Stimulated activated CD4-positive, alpha-beta T cell treated with anti-CD3 and anti-CD28 coated beads, Interleukin-4, amount 100 ng/mL, for 1 hour (primary cell): ENCODE measurements at places on chromosomes 13 and 19.
A peak's percentile ranks its signal among the peaks of the same experiment; 100 is the strongest.

GRCh38 chr19:55454787-55455243, 6.6 kb downstream of the ISOC2 start:
- DNase-seq = peak; percentile 58

DNA sequence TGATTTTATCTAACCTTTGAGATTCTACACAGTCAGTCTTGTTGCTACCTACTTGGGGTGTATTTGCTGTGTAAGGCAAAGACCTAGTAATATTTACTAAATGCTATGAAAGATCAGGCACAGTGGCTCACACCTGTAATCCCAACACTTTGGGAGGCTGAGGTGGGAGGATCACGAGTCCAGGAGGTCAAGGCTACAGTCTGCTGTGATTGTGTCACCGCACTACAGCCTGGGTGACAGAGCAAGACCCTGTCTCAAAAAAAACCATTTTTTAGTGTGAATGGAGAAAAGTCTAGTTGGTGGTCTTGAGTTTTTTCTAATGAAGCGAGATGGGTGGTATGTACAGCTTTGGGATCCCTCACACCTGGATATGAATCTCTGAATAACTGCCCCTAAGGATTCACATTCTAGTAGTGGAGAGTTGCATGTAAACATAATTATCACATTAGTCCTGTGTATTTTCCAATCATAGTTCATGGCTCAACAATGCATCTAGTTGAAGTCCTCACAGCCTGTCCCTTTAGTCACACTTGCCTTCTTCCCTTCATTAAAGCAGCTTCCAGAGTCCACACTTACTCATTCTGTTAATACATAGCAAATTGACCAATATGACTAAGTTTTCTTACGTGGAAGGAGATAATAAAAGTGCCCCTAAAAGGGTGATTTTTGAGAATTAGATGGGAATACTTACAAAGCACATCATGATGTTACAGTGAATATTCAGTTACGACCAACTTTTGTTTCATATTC, 7.5 kb downstream of the RPL21 start:
- no peak for DNase-seq

DNA sequence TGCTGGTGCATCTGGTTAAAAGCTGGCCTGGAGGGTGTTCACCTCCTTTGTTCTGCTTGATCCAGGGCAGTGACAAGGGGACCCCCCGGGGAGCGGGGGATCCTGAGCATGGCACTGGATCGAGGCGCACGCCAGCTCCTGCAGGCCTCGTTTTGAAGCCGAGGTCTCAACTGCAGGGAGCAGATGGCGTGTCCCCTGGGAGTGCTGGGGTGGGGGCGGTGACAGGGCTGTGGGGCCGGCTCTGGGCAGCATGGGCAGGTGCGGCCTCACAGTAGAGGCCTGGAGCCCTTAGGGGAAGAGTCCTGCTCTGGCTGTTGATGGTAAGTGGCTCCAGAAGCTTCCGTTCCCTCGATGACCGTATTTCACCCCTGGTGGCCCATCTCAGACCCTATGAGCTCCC, 51.8 kb downstream of the CRTC1 start:
- no peak for DNase-seq

GRCh38 chr13:80040981-80041317, 300.0 kb downstream of the SPRY2 start:
- no peak for DNase-seq

- DNase-seq = no peak
Observed at GRCh38 chr13:109101550-109102144, 472.2 kb downstream of the MYO16 start.

DNA sequence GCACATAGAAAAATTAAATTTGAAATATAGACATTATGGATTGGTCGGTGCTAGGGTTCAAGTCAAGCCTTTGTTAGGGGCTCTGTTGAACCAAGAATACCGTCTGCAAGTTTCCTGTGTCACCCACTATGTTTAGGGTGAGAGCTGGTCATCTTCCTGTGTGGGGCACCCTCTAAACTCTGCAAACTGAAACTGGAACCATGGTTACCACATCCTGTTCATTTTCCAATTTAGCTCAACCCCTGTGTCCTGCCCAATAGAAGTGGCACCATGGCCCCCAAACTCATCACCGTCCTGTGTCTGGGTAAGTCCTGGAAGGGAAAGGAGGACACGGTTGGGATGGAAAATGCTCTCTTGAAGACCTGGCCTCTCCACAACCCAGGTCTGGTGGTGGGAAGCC, 29.9 kb downstream of the LAIR2 start:
- no peak for DNase-seq

GRCh38 chr19:3692141-3693024, 7.9 kb downstream of the PIP5K1C start:
- peak; percentile 59 for DNase-seq

DNA sequence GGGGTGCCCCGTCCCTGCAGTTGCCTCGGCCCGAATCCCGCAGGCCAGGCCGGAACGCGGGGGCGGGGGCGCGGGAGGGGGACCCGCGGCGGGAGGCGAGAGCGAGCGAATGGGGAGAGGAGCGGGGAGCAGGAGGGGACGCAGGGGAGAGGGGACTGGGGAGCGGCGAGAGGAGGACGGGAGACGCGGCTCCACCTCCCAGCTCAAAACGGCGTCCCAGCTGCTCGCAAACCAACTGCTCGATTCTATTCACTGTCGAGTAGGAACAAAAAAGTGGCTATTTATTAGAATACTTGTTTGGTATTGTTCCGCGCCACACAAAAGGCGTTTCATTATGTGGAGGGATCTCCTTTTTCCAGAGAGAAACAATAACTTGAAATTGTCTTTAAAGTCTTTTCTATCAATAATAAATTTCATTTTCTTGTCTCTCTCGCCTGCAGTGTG, 10.6 kb upstream of the SOX1 start:
- DNase-seq = no peak

GRCh38 chr19:38683393-38684077, 36.1 kb downstream of the ACTN4 start:
- peak; percentile 41 for DNase-seq

DNA sequence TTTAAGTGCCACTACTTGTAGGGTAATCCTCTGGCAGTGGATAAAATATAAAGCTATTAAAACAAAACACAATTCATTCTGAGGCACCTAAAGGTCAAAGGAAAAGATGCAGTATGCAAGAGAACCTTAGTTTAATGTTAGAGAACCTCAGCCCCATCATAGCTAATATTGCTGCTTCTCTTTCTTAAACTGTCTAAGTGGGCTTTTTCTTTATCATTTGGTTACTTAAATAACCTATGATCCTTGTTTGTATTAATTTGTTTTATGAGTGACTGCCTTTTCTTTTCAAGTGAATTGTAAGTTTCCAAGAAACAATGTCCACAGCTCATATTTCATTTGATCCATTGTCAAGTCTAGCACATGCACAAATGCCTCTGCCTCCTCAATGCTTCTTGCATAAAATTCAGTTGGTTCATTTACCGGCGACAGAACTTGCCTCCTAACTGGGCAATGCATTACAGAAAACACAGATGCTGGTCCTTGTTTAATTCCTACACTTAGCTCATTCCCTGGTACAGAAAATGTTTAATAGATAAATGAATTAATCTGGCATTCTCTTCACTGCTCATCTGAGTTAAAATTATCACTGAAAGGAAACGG, 1049.8 kb downstream of the OLFM4 start:
- DNase-seq = no peak

GRCh38 chr19:49081273-49081672, 4.0 kb upstream of the SNRNP70 start:
- no peak for DNase-seq

DNA sequence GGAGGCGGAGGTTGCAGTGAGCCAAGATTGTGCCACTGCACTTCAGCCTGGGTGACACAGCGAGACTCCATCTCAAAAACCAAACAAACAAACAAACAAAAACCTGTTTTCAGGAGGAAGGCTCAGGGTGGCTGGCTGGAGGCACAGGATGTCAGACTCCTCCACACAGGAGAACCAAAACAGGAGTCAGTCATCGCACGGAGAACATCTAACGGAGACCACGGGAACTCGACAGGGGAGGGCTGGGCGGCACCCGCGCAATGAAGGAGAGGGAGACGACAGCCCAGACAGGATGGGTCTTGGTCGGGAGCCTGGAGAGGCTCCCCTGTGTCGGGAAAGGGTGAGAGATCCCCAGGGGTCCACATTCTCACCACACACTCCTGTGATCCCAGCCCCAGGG, 20.8 kb upstream of the SLC7A9 start:
- DNase-seq = no peak

DNA sequence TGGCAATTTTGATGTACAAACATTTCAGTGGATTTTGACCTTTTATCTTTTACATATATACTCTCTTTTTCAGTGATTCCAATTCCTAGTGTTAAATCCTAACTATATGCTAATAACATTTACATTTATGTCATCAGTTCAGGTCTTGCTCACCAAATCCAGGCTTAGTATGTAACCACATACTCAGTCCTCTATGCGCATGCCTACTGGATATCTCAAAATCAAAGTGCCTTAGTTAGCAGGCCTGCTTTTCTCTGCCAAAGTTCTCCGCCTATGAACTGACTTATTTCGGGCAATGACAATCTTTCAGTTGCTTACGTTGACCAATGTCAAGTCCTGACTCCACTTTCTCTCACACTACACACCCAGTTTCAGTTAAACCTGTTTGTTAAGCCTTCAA, 478.5 kb upstream of the SLITRK1 start:
- DNase-seq = no peak
